ENCODE measurements at places on chromosomes 3 and 15.

GRCh38 chr3:171967932-171968678, 71.3 kb upstream of the FNDC3B start:
- DNase-seq = no peak

DNA sequence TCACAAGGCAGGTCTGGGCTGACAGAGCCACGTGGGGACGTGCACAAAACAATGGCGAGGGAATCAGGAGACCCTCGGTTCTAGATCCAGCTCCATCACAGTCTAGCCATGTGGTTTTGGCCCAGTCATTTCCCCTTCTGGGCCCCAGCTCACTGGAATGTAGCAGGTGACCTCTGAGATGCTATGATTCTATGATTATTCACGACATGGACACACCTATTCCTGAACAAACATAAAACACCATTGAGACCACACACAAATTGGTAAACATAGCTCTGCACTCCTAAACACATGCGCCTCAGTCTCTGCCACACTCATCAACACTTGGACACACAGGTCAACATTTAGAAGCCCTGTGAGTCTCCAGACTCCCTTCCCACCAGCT, 9.0 kb downstream of the IGDCC4 start:
- no peak for DNase-seq

DNA sequence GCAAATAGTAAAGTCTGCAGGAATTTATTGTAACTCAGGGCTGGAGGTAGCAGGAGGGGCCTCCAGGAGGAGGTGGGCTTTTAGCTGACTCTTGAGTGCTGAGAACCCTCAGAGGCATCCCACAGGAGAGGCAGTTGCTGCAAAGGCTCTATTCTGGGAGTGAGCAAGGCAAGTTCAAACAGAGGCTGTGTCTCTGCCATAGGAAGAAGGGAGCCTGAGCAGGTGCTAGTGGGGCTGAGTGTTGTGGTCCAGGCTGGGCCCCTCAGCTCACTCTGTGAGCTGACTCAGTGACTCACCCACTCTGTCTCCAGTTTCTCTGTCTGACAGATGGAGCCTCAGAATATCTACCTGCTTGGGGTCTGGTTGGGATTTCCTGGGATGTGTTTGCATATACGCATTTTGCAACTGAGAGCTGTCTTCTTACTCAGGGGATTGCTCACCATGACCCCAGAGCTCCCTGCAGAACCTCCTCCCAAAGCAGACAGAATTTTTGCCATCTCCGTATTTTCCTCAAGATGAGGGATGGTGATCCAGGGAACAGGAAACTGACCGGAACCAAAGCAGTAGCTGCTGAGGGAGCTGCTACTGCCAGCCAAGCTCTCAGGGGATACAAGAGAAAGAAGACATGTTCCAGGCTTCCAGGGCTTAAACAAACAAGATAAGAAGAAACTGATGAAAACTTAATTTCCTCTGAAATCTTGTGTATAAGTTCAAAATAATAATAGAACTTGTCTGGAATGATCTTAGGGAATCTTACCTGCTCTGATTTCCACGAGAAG, 13.6 kb upstream of the NOX5 start:
- DNase-seq = no peak

DNA sequence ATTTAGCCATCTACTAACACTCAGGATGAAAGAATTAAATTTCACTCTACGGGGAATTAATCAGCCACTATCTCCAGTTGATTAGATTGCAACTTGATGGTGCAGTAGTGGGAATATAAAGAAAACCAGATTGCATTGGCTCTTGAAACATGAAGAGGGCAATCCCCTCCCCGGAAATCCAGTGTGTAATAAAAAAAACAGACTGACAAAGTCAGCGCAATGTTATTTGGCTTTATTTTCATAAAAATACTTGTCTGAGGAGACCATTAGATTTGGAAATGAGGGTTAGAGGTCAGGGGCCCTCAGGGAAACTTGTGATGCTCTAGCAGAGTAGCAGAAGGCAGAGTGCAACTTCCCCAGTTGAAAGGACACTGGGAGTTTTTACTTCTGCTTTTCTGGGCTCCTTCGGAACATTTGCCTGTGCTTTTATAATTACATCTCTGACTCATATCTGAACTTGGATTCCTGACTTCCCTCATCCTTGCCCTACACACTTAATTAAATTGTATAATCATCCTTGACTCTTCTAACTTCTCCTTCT, 326.8 kb downstream of the TUSC7 start:
- no peak for DNase-seq

GRCh38 chr3:169260296-169260695, 403.2 kb downstream of the MECOM start:
- no peak for DNase-seq

- no peak for DNase-seq
Observed at GRCh38 chr3:25563601-25564000, 101.1 kb downstream of the TOP2B start.

GRCh38 chr15:88663141-88663621, 24.4 kb downstream of the ISG20 start:
- DNase-seq = no peak

GRCh38 chr3:15651396-15651795, 49.9 kb downstream of the BTD start:
- DNase-seq = no peak

GRCh38 chr3:34957677-34958076, 681.6 kb upstream of the ARPP21 start:
- no peak for DNase-seq

DNA sequence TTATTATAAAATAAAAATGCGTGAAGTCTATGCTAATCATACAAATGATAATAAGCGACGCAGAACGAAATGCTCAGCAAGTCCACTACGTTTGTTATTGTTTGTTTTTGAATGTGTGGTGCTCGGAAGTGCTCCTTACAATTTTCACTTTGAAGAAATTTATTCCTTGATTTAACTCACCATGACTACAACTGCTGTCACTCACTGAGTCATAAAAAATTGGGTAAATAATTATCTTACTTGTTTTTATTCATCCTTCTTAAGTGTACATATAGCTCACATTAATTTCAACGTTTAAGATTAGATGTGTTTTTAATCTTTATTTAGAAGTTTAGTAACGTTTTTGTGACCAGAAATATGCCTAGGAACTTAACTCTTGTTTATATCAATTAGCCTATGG, 66.7 kb upstream of the NANOGP8 start:
- DNase-seq = no peak

DNA sequence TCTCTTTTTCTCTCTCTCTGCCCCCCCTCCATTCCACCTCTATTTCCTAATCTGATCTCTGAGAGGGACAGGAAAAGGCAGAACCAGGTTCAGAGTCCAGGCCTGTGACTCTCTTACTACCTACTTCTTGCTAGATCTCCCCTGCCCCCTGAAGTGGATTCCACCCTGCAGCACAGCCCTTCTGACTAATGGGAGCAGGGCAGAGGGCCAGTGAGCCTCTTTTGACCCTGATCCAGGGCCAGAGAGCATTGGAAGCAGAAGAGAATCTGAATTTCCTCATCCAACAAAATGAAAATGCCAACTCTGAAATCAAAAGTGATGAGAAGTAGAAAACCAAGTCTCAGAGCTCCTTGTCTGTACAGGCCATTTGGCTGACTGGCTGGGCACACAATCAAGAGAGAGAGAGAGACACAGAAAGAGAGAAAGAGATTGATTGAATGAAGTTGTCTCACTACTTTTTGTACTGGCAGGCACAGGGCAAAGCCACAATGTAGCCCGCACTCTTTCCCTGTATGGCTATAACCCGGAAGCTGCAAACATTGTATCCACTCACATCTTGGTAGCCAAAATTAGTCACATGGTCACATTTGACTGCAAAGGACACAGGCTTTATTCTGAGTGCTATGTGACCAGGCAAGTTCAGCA, 31.6 kb upstream of the GLCE start:
- DNase-seq = no peak

DNA sequence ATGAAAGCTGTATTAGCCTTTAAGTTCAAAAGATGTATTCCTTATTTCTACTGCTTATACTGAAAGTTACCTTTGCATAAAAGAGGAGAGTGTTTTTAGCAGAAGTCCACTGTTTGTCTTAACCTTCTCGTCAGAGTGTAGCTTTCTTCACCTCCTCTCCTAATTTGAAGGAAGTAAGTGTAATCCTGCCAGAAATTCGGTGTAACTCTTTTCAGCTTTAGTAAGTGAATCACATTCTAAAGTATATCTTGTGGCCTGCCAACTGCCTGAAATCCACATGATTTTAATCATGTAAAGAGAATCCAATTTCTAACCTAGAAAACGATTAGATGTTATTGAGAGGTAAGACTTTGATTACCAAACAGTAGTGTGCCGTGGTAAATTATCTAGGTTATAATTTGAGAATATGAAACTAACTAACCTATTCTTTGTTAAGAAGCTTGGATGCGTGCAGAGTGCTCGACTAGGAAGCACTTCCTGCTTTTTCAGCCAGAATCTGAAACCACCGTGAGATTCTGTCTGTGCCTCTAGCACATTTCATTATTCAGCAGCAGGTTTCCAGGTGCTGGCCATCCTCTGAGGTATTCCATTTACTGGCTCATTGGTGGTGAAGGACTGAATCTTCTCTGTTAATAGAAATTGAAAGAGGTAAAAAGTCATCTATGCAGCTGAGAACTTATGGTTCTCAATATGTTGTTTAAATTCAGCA, 7.5 kb downstream of the GYG1 start:
- DNase-seq = no peak

DNA sequence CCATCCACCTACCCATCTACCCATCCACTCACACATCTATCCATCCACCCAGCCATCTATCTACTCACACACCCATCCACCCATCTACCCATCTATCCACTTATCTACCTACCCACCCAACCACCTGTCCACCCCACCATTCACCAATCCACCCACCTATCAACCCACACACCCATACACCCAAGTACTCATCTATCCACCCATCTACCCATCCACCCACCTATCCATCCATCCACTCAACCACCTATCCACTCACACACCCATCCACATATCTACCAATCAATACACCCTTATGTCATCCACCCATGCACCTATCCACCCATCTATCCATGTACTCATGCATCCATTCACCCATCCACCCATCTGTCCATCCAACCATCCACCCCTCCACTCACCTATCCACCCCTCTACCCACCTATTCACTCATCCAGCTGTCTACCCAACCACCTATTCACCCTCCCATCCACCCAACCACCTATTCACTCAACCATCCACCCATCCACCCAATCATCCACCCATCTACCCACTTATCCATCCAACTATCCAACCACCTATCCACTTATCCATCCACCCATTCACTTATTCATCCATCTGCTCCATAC, 109.8 kb downstream of the CHSY1 start:
- no peak for DNase-seq

DNA sequence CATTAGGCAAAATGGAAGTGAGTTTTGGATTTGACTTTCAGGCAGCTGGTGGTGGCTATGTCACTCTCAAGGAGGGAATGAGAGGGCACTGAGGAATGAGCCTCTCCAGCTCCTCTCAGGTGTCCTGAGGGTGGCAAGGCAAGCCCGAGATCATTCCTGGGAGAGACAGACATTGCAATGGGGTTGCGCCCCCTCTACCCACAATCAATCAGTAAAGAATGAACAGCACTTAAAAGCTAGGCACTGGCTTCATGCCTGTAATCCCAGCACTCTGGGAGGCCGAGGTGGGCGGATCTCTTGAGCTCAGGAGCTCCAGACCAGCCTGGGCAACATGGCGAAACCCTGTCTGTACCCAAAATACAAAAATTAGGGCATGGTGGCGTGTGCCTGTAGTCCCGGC, 14.1 kb upstream of the SHF start:
- no peak for DNase-seq

DNA sequence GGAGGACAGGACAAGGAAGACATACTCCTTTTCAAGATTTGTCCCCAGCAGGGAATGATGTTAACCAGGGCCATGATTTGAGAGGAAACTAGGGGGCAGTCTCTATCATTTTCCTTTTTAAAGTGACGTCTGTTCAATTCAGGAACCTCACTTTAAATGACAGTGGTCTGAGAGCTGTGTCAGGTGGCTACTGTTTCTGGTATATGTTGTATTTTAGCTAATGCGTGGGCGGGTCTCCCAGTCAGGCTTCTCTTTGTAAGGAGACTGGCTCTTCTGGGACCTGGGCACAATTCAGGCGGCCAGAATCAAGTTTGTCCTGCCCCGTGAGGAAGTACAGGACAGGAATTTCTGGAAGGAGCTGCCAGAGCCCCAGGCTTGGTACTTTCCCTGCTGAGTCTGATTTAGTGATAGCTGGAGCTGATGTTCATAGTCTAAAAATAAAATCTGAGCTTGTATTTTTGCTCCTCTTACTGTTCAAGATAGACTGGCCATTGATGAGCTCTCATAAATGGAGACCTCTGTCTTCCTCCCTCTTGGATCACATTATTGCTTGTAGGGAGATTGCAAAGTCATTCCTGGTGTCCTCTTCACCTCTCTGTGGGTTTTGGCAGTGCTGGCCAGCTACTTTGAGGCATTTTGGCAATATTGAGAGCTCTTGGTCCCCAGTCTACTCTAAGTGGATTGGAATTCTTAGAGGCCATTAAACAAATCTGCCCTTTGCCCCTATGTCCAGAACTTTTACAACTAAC, 25.6 kb downstream of the SQOR start:
- no peak for DNase-seq

DNA sequence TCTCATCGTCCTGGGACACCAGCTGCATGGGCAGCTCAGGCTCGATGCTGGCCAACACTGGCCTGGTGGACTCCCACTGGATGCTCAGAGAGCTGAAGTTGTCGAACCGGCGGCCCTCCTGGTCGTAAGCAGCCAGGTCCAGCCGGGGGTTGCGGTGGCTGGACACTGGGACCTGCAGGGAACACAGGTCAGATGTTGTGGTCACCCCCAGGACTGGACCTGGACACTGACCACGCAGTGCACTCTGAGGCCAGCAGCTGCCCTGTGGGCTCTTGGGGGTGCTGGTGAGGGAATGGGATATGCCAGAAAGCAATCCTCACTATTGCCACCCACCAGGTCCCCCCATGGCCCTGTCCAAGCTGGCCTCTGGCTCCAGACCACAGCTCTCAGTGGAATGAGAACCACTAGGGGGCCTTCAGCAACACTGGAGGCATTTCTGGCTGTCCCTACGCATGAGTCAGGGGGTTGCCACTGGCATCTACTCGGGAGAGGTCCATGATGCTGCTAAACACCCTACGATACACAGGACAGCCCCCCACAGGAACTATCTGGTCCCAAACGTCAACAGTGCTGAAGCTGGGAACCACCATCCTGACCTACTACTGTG, 66.1 kb downstream of the NUP210 start:
- no peak for DNase-seq

- no peak for DNase-seq
Observed at GRCh38 chr3:172012775-172013174, 26.6 kb upstream of the FNDC3B start.

DNA sequence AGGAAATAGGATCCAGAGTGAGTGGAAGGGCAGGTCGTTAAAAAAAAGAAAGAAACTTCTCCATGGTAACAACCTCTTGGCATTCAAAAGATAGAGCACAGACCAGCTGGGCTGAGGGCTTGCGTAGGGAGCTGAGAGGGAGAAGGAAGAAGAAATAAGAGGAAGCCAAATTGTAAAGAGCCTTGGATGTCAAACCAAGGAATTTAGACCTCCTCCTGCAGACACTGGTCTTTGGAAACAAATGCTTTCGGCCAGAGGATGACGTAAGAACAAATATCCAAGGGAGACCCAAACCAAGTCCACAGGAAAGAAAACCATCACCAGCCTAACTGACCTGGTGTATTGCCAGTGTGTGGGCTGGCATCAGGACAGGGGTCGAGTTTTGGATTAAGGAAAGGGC, 155.2 kb downstream of the UACA start:
- DNase-seq = no peak

- no peak for DNase-seq
Observed at GRCh38 chr3:99626417-99626788, 12.0 kb upstream of the COL8A1 start.

Data from stimulated activated CD4-positive, alpha-beta T cell treated with anti-CD3 and anti-CD28 coated beads, Interleukin-1b, Interleukin-23, amount 100 ng/mL, for 1 hour (primary cell).